ENCODE measurements at places on chromosomes 5 and 9. TPM values are rescaled to one million over a fixed set of nuclear protein-coding genes. Genes with fewer than 3 reads are reported as not detected.

DNA sequence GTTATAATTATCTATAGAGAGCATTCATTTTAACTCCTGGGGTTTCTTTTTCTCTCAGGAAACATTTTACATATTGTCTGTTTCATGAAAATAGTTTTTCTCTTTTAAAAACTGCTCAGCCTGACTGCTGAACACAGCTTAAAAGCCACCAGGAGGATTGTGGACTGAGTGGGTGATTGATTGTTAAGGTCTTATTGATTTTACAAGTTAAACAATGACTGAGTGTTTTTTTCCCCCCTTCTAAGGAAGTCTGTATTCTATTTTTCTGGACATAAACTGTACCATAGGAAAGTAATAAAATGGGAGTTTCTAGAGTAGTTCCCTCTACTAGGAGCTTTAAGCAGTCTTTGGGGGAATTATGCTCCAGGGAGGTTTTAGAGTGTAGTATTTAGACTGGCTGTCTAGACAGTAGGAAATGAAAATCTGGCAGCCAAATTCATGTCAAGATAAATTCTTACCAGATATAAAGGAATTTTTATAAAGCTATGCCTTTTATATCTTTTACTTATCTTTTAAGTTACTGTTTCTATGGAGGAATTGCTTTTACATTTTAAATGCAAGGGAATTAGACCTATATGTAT lies 463.9 kb downstream of the PRR16 start:
- no peak overlapping the region for H3K27ac ChIP-seq
- H3K4me1 ChIP-seq, result no peaks in the 10 kb centered on the region
- no peaks in the 10 kb centered on the region for H3K27me3 ChIP-seq
- no peak overlapping the region for H3K4me3 ChIP-seq
- no peak for DNase-seq
- H3K36me3 ChIP-seq, result no peaks in the 10 kb centered on the region

GRCh38 chr5:37835380-37835973 lies 4.4 kb downstream of the GDNF start:
- no peak overlapping the region for H3K27ac ChIP-seq
- H3K27me3 ChIP-seq, result peaks cover 81% of the 10 kb centered on the region
- H3K36me3 ChIP-seq, result no peaks in the 10 kb centered on the region
- DNase-seq, result no peak
- H3K4me3 ChIP-seq, result no peak overlapping the region

- H3K4me3 ChIP-seq, result no peak overlapping the region
- no peaks in the 10 kb centered on the region for H3K36me3 ChIP-seq
- H3K27ac ChIP-seq, result no peak overlapping the region
- no peak for DNase-seq
- peaks cover 2% of the 10 kb centered on the region for H3K27me3 ChIP-seq
These were observed 97.8 kb upstream of the KLF4 start for GRCh38 chr9:107587191-107587963.

- no peak overlapping the region for H3K4me3 ChIP-seq
- peaks cover 2% of the 10 kb centered on the region for H3K4me1 ChIP-seq
- no peaks in the 10 kb centered on the region for H3K36me3 ChIP-seq
- peaks cover 10% of the 10 kb centered on the region for H3K27me3 ChIP-seq
- DNase-seq, result no peak
- no peak overlapping the region for H3K27ac ChIP-seq
These were observed 6.1 kb upstream of the ZNF79 start for GRCh38 chr9:127418037-127418471.

DNA sequence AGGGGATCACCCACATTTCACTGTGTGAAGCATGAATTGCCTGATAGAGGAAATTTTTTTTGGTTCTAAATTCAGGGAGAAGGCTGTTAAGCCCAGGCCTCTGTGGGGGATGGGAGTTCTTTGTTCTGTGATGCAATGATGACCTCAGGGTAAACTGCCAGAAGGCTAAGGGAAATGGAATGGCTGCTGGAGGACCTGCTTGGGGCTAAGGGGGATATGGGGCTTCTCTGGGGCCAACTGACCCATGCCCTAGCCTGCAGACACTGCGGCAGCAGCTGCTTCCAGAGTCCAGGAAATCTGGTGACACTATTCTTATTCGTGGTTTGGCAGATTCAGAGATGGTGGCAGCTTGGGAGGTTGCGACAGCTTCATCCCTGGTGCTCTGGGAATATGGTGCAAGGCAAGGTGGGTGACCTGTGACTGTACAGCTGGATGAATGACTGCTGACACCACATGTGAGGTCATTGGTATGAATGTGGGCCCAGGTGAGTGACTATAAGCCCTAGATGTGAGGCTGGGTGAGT lies 30.3 kb downstream of the VCP start:
- H3K4me1 ChIP-seq, result no peaks in the 10 kb centered on the region
- no peaks in the 10 kb centered on the region for H3K36me3 ChIP-seq
- DNase-seq, result no peak

DNA sequence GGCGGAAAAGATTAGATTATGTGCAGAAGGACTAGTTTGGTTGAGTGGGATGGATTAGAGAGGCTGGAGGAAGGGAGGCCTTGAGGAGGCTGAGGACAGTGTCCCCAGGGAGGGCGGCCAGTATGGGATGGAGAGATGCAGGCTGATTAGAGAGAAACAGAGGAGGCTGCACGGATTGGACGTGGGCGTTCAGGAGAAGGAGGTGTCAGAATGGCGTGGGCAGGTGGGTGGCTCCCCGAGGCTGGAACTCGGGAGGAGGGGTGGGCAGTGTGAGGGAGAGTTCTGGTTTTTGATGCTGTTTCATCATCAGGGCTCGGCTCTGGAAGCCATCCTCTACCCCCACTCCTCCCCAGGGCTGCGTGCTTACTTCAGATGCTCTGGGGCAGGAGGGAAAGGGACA lies 13.0 kb downstream of the CDHR2 start:
- peaks cover 6% of the 10 kb centered on the region for H3K4me1 ChIP-seq
- no peak for DNase-seq
- H3K4me3 ChIP-seq, result no peak overlapping the region
- H3K27me3 ChIP-seq, result peaks cover 9% of the 10 kb centered on the region

- no peak overlapping the region for H3K4me3 ChIP-seq
- H3K27ac ChIP-seq, result no peak overlapping the region
- DNase-seq, result no peak
- H3K36me3 ChIP-seq, result no peaks in the 10 kb centered on the region
- H3K27me3 ChIP-seq, result peaks cover 4% of the 10 kb centered on the region
These were observed 7.1 kb upstream of the AGPAT2 start for GRCh38 chr9:136694163-136694871.

GRCh38 chr5:94627191-94627590 lies 8.7 kb downstream of the SLF1 start:
- DNase-seq, result no peak
- no peaks in the 10 kb centered on the region for H3K27me3 ChIP-seq
- no peak overlapping the region for H3K27ac ChIP-seq
- H3K4me1 ChIP-seq, result peaks cover 8% of the 10 kb centered on the region

DNA sequence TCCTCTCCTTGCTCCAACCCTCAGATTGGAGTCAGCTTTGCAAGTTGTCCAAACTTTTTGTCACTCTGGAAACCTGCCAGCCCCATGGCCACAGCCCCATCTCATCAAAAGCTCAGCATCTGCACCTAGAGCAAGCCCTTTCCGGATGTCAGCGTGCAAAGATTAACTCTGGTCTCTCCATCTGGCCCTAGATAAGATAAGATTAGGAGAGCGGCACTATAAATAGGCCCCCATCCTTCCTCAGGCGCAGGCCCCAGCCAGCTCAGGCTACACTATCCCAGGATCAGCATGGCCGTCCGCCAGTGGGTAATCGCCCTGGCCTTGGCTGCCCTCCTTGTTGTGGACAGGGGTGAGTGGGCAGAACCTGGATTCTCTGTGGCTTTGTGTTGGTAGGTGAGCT lies at the start of gene SPINK4:
TSS of gene SPINK4 (plus strand) at position 247 of the 400 bp plus-strand sequence. CDS start at position 289, 42 bp downstream.
- peaks cover 5% of the 10 kb centered on the region for H3K4me1 ChIP-seq
- H3K4me3 ChIP-seq, result no peak within 1 kb of the TSS
- H3K36me3 ChIP-seq, result no peaks in the 10 kb centered on the region
- DNase-seq, result no peak

DNA sequence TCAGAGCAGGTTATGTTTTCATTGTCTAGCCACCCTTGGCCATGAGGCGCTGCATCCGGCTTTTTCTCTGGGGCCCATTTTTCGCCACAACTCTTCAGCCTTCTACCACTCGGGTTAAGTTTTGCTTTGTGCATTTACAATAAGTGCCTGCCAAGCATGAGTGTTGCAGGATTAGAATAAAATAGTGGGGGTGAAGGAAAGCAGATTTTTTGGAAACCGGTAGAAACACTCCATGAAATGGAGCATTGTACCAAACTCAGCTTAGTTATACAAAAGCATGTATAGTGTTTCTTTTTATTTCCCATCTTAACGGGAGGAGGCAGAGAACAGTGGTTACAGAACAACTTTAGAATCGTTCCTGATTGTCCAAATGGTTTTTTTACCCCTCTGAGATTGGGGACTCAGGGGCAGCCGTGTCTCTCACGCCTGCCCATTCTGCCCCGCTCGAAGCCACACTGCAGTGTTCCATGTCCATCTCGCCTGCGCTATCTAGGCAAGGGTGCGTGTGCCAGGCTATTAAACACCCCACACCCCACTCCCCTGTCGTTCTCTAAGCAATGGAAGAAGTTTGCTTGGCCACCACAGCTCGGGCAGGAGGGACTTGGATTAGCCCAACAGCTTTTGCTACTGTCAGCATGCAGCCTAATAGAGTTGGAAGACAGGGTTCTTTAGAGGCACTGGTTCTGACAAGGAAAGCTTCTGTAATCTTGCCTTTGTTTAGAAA lies 268.8 kb upstream of the WWC1 start:
- no peak overlapping the region for H3K27ac ChIP-seq
- DNase-seq, result no peak
- peaks cover 7% of the 10 kb centered on the region for H3K27me3 ChIP-seq
- H3K36me3 ChIP-seq, result no peaks in the 10 kb centered on the region
- no peak overlapping the region for H3K4me3 ChIP-seq

The SPATA31C1 gene
- not detected for total RNA-seq

The TMEM174 gene
- total RNA-seq, result not detected

The ACSL6 gene
- total RNA-seq, result 34.0 TPM

Data from activated T-helper 2 cell treated with anti-CD3 and anti-CD28 coated beads, Interferon-gamma antibody, Interleukin-2, Interleukin-4, amounts not matched to agents 10 μg/mL and 5 μg/mL and 100 μg/mL, durations not matched to agents 14 hours and 24 hours and 36 hours (primary cell).